Glutamatergic neuron (in vitro differentiated cells): ENCODE measurements at places on chromosomes 4 and X. TPM values are rescaled to one million over a fixed set of nuclear protein-coding genes. Genes with fewer than 3 reads are reported as not detected.
A peak's percentile ranks its signal among the peaks of the same experiment; 100 is the strongest.

GRCh38 chr4:128840711-128841318, 31.3 kb downstream of the JADE1 start:
- no peak for DNase-seq

GRCh38 chrX:40169193-40170101, 71.7 kb upstream of the BCOR start:
- DNase-seq, result peak; percentile 70

Gene GK2
- not detected for total RNA-seq

- DNase-seq, result no peak
These were observed 16.9 kb upstream of the CEP135 start for GRCh38 chr4:55931833-55932232.

DNA sequence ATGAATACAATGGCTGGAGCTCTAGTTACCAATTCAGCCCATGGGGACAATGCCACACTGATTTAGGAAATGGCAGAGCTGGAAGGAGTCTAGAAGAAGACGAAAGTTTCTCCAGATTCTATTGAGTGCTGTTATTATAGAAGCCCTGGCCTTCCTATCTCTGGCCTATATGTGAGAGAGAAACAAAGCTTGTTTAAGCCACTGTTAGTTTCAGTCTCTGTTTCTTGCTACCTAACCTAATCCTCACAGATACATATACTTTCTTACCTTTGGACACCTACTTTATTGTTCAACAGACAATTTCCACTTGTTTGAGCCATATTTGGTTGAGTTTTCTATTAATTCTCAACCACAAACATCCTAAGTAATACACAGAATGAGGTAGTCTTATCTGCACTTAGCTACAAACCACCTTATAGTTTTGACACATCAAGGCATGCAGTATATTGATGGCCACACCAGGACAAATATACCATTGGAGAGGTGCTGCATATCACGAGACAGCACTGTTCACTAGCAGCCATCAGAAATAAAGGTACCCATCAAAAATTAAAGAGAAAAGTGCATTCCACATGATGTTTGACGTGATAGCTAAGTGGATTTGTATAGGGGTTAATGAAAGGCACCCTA, 190.2 kb downstream of the SMIM20 start:
- DNase-seq, result no peak

GRCh38 chrX:11778230-11778629, 20.2 kb downstream of the MSL3 start:
- DNase-seq, result no peak

Gene PDZD4
- total RNA-seq, result 41.8 TPM

- DNase-seq, result peak; percentile 40
These were observed 109.1 kb upstream of the SLC4A4 start for GRCh38 chr4:71229477-71230270.

Gene CENPVL1
- total RNA-seq, result not detected

DNA sequence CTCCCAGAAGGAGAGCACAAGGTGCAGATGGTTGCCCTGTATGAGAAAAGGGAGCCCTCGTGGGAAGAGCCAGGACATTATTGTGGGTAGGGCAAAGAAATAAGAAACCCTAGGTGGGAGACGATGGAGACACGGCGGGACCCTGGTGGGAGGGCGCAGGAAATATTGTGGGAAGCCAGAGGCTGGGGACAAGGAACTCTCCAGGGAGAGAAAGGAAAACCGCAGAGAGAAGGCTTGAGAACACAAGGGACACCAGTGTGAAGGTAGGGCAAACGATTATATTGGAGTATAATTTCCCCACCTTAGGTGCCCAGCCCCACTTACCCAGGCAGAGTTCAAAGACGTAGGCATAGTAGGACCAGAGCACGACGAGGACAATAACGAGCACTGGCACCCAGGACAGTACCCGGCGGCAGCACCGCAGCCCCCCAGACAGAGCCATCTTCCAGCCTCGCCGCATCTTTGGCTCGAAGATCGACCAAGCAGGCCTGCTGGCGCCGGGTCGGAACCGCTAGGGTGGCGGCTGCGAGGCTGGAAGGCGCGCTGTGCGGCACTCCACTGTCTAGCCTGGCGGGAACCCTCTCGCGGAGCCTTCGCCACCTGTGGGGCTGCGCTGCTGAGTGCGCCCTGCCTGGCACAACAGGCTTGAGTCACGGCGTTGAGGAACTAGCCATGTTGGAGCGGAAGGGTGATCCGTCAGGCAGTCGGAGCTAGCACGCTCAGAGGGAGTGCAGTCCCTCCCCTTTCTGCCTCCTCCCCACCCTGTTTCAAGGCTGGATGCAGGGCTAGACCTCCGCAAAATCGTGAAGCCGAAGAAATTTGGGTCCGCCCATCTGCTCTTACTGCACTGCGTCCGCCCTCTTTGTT, at the start of gene ZDHHC15:
Gene ZDHHC15, minus strand, starts transcription at position 473 of the 867 bp plus-strand sequence. Its CDS starts 13 bp downstream, at position 460.
- DNase-seq, result peak; percentile 79

GRCh38 chr4:182582245-182582644, 334.9 kb downstream of the DCTD start:
- no peak for DNase-seq

DNA sequence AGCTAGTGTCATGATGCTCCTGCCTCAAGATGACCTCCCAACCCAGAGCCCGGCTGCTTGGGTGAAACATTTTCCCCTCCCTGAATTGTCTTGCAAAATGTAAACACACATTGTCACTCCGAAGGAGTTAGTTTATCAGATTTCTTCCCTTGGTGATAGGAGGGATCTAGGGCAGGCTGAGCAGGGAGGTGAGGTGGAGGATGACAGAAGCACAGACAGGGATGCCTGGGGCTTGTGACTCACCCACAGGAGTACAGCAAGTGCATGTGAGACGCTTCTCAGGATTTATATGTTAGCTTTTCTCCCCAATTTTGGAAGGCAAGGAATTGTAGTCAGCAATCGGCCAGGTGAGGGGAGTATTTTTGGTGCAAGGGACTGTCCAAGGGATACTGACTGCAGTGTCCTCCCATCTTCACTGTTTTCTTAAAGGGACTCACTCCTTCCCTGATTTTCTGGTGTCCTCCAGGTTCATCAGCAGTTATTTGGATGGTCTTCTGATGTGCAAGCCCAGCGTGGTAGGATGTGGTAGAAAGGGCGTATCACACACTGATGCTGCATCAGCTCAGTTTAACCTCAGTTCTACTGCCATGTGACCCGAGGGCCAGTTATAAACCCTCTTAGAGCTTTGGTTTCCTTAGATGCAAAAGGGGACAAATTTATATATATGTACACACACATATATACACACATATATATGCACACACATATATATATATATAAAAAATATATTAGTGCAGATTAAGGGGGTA, 46.2 kb upstream of the IGFBP7 start:
- no peak for DNase-seq

Gene CCSER1
- total RNA-seq, result 15.7 TPM

Gene SSX2
- total RNA-seq, result not detected

Gene ELF4
- 0.10 TPM for total RNA-seq

Gene AWAT2
- total RNA-seq, result not detected

DNA sequence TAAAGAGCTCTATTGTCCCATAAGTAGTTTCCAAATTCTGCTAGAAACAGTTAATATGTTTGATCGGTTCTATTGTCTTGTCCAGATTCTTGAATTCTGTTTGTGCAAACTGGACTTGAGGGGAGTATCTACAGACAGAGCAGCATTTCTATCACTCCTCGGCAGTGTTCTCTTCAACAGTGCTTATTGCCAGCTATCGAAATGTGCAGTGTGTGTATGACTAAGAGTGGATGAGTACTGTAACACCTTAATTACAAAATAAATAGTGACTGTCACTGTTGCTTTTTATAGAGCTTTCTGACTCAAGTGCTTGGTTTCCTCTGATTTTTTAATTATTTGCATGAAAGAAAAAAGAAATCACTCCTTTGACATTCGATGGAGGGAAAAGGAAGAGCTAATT, 274.6 kb downstream of the RPA4 start:
- no peak for DNase-seq

Gene ARSJ
- total RNA-seq, result 0.17 TPM

GRCh38 chr4:88189881-88190585, 31.6 kb upstream of the ABCG2 start:
- no peak for DNase-seq

Gene PALLD
- 37.5 TPM for total RNA-seq

GRCh38 chrX:39726771-39727170, 371.0 kb downstream of the BCOR start:
- peak; percentile 83 for DNase-seq

Gene PSAPL1
- not detected for total RNA-seq

GRCh38 chr4:46508216-46508615, 118.3 kb upstream of the GABRA2 start:
- no peak for DNase-seq

GRCh38 chr4:3044870-3045819, 29.2 kb downstream of the HTT-AS start:
- no peak for DNase-seq

DNA sequence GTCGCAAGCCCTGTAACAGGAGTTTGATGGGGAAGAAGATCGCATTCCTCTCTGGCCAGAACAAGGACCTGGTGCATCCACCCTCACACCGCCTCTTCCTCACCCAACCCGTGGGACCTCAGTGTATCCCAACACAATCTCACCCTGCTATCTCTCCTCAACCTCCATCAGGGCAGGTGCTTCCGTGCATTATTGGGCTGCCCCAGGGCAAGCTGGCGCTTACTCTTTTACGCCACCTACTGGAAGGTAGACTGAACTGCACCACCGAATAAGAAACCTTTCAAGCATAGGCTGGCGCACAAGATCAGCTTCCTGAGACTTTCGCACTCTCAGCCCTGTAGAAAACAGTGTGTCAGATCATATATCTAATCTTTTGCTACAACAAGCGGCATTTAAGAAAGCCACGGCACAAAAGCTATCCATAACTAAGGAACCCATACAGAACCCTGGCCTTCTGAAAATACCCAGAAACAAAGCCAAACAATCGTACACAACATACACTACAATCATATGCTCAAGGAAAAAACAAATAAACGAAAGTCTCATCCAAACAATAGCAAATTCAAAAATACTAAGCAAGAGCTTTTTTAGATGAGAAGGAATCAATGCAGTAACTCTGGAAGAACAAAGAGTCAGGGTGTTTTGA, 209.3 kb downstream of the UGT8 start:
- peak; percentile 38 for DNase-seq

DNA sequence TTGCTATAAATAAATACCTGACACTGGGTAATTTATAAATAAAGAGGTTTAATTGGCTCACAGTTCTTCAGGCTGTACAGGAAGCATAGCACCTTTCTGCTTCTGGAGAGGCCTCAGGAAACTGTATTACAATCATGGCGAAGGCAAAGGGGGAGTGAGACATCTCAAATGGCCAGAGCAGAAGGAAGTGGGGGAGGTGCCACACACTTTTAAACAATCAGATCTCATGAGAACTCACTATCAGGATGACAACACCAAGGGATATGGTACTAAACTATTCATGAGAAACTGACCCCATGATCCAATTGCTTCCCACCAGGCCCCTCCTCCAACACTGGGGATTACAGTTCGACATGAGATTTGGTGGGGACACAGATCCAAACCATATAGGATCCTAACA, 11.7 kb upstream of the TCEAL9 start:
- no peak for DNase-seq

DNA sequence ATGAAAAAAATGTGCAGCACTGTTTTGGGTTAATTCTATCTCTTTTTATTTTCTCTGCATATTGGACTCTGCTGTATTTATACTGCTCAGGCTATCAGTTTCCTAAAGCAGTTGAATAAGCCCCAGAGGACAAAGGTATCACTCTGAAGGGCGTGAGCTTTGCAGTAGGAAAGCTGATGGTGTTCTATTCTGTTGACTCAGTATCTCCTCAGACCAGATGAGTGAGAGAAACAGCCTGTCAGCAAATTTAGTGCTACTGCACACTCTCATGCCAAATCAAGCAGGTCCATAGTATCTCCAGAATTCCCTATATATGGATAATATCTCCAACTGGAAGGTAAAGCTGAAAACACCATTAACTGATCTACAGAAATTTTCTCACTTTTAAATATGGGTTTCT, 132.3 kb upstream of the UGT8 start:
- no peak for DNase-seq

DNA sequence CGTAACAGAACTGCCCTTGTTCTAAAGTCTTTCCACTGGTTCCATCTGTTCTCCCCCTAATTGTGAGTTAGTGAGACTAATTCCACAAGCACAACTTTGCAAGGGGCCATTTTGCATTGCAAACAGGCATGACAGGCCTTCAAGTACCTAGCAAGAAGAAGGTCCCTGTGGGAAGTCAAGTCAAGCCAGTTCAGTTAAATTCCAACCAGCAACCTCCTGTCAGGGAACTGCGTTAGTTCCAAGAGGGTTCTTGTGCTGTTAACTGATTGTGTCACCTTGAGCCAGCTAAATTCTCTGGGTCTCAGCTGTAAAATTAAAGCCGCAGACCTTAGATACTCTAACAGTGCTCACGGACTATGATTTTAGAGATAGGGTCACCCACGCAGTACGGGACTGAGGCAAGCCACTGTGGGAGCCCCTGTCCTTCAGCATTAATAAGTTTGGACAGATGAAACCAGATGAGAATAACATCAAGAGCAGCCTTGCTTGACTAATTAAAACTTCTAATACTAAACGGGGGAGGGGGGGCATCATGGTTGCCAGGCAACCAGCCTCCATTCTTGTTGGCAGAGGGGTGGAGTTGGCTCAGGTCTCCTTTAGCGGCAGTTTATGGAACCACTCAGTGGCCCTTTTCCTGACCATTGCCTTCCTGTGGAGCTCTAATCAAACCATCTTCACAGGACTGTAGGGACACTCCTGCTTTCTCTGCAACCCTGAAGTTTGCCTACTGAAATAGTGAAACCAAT, 24.1 kb upstream of the TMEM150C start:
- DNase-seq, result no peak

DNA sequence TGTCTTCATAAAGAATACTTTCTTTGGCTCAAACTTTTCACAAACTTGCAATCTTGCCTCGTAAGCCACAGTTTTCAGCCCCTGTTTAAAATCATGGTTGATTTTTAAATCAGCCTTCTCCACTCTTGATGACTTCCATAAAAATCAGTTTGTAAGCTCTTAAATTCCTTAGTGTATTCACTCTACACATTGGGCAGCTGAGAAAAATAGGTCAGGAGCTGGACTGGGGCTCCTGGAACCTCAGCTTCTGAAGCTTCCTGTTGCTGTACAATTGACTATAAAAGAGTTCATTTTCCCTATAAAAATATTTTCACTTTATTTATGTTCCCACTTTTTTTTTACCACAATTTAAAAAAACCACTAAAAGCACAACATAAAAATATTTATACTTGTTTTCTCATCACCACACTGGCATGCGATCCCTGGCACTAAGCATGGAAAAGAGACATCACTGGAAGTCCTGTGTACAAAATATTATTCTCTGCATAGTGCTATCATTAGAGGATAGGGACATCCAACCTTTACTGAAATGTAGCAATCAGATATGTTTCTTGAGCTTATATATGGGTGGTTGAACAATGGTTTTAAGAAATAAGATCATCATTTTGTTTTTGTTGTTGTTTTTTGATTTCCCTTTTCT, 345.7 kb downstream of the FBXO8 start:
- no peak for DNase-seq

DNA sequence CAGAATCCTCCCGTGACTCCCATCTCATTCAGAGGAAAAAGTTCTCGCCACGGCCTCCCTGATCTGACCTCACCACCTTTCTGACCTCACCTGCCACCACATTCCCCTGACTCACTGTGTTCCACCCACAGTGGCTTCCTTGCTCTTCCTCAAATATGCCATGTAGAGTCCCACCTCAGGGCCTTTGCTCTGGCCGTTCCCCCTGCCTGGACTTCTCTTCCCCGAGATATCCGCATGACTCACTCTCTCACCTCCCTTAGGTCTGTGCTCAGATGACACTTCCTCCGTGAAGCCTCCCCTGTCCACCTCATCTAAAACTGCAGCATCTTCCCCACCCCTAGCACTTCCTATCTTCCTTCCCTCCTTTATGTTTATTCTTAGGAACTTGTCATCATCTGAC, 7.2 kb upstream of the TSPYL2 start:
- DNase-seq, result no peak

- no peak for DNase-seq
These were observed 78.9 kb downstream of the MBNL3 start for GRCh38 chrX:132409780-132410556.
